ENCODE measurements at places on chromosomes 6 and 20.

DNA sequence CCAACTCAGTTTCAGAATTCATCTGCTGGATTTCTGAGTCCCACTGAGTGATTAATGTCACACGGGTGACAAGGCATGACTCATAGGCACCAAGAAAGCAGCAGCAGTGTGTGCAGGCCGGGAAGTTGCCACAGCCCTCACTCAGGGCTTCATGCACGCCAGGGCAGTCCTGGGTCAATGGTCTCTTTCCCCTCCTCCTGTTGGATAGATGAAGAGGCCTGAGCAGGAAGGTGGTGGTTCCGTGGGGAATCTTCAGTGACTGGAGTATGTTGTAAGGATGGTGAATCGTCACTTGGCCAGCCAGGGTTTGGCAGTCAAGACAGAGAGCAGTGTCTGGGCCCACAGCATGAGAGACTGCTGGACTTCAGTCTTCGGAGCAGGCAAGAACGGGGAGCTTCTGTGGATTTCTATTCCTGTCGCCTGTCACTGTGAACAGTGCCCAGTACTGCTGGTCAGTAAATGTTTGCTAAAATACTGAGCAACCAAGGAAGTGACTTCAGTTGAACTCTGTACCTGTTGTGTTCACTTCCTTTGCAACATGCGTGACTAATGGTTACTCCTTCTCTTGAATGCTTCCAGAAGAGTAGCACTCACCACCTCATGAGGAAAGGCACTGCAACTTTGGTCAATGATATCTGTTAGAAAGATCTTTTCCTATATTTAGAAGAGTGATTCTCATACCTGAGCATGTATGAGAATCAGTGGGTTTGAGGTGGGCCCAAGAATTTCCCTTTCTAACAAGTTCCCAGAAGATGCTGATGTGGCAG, 62.0 kb upstream of the CD93 start:
- DNase-seq, result no peak

- no peak for DNase-seq
These were observed 1.0 kb upstream of the HELZ2 start for GRCh38 chr20:63574829-63575743.

DNA sequence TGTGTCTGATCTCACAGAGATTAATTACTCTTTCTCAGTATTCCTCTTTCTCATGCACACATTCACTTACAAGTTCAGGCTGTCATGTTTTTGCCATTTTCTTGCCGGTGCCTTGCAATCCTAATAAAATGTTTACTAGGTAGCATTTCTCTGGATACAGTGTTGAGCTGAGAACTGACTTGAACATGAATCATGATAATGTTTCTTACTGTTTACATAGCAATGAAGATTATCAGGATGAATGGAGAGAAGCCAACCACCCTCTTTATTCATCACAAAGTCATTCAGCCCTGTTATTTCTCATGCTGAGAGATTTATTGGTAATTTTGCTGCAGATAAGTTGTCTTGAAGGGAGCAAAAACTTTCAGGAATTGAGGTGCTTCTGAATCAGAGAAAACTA, 185.5 kb upstream of the ECI2 start:
- no peak for DNase-seq

GRCh38 chr20:1619861-1620444, at the start of gene SIRPB1:
Gene SIRPB1 (minus strand): TSS chr20:1620009. CDS start chr20:1619944, 65 bp downstream.
- no peak for DNase-seq

GRCh38 chr20:56626367-56627121, 2.6 kb upstream of the TFAP2C start:
- DNase-seq, result no peak

DNA sequence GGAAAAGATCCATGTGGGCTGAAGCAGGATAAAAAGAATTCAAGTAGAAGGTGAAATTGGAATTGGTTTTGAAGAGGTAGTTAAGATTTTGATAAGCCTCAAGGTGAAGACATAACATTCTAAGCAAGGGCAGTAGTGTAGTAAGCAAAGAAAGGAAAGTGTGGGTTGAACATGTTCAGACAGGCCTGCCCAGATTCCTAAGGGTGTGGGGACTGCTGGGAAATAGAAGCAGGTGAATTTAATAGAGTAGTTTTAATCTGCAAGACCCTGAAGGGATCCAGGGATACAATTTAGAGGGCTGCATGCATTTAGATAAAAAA, 19.1 kb downstream of the TAB2 start:
- DNase-seq, result no peak

DNA sequence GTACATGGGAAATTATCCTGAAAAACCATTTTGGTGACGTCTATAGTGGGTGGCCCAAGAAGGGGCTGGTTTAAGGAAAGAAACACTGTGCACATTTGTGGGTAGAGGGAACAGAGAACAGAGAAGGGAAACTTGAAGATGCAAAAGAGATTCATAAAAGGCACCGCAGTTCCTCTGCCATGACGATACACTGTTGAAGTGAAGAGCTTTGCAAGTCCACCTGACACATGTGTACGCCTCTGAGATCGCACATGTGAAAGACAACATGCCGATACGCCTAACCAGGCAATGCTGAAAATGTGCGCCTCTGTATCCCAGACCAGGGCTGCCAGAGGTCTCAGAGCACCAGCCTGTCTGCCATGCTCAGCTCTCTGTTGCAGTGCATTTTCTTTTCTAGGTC, 180.9 kb downstream of the KIF16B start:
- DNase-seq, result no peak

DNA sequence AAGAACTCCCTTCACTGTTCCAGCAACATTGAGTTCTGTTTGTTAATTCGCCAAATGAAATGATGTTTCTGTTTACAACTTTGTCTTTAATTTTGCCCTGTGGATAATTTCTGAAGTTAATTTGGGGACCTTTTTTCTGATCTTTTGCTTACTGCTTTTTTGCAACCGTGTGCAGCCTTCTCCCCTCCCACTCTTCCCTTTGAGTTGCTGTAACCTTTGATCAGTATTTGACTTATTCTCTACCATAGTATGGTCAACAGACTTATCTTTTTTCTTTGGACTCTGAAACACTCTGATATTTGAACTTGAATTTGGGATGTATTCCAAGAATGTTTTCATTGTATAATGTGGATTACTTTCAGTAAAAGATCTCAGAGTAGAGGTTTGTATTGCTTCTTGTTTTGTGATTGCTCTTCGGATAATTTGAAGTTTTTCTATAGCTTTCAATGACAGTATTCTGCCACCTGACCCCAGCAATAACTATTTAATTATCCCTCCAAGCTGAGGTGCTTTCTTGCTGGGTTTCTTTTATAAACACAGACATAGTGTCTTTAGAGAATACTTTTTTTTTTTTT, 46.2 kb downstream of the LRRN4 start:
- no peak for DNase-seq

DNA sequence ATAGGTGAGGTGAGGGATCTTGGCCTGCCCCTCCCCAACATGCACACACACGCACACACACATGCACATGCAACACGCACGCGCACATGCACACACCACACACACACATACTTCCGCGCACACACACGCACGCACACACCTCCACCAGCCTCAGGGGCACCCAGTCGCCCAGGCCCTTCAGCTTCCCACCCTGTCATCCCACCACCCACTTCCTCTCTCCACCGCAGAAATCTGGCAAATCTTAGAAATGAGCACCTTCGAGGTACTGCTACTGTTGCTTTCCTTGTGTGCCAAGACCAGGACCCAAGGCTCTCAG, 1.2 kb downstream of the SPDEF start:
- DNase-seq, result no peak

GRCh38 chr20:53739799-53740785, 146.5 kb upstream of the ZNF217 start:
- no peak for DNase-seq

- no peak for DNase-seq
These were observed 27.4 kb downstream of the NTSR1 start for GRCh38 chr20:62736026-62736406.

DNA sequence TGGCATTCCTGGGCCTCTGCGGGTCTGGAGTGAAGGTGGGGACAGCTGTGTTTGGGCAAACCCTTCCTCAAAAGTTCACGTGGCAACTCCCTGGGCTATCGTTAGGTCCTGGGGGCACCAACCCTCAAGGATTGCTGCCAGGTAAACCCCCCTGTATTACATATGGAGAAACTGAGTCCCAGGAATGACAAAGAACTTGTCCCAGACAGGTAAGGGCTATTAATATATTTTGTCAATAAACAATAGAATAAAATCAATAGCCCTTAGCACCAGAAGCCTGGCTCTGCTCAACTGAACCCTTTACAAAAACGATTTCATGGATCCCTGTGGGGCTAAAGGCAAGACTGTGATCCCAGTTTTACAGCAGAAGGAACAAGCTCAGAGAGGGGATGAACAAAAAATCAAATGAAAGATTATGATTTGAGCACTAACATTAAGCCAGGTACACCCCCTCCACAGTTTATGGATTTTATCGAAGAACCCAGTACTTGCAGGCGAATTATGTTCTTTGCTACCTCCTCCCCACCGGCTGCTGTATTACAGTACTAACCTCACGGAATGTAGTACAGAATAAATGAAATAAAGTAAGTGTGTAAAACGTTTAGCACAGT, 2.7 kb downstream of the ID1 start:
- DNase-seq, result no peak

DNA sequence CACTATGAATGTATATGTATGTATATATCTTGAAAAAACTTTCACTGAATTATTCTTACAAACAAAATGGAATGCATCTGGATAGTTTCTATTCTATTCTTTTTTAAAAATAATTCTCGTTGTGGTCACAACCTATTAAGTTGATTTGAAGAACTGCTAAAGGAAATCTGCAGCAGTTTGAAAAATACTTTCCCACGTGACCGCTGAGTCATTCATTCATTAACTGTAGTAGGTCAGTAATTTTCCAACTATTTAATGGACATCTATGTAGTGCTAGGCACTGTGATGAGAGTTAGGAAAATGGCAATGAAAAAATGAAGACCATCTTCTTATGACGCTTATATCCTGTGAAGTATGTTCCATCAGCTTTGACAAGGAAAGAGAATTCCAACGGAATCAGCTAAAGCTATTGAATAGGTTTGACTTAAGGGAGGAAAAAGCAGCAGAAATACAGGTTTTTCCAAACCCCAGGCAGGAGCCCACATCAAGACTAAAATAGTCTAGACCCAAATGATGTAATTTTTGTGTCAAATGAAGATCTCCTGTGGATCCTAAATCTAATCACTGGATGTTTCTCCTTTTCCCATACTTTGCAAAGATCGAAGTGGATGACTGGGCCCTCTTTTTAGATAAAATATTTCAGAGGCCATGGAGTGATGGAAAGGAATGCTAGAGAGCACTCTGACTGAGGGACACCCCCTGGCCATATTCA, 4.1 kb upstream of the EFHC1 start:
- DNase-seq, result no peak

- DNase-seq, result no peak
These were observed 23.9 kb downstream of the MYH7B start for GRCh38 chr20:34979366-34980153.

All from stimulated activated CD4-positive, alpha-beta T cell treated with anti-CD3 and anti-CD28 coated beads, Interleukin-15, amount 100 ng/mL, for 1 hour (primary cell).